Posterior vena cava (tissue), 2 donors: ENCODE measurements at places on chromosomes 5 and 9. TPM values are rescaled to one million over a fixed set of nuclear protein-coding genes. Genes with fewer than 3 reads are reported as not detected.

MARCHF6 gene
- 127 TPM for total RNA-seq

CCL27 gene
- 0.33 TPM for total RNA-seq

LCN10 gene
- 10.0 TPM for total RNA-seq

ZNF883 gene
- 3.2 TPM for total RNA-seq

HTR1A gene
- total RNA-seq = not detected

DNA sequence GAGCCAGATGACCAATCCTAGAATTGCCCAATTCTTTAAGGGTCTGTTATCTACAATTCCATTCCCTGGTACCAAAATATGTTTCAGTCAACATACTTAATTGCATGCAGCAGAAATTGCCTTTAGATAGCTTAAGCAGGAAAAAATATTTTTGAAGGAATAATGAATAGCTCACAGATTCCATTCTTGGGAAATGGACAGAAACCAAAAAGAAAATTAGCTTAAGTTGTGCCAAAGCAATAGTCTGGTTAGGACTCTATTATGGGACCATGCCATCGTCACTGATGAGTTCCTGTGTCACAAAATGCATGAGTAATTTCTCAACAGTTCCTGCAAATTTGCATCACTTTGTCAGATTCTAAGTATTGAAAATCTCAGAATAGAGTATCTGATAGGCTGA is 12.3 kb downstream of the ACTBL2 start:
- no peak for DNase-seq

DNA sequence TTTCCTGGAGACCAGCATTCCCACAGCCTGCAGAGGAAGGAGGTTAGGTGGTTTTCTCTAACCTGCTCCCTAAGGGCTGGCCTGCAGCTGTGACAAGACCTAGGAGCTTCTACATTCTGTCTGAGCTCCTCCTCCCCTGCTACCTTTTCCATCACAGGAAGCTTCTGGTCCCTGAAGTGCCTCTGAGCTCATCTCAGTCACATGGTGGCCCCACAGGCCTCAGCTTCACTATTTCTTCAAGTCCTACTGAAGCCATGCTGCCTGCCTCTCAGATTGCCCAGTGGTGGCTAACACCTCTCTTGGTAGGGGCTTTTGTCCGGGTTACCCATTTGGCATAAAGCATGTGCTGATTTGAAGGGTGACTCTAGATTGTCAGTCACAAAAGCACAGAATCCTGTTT is 259.4 kb downstream of the CRB2 start:
- DNase-seq = no peak

DNA sequence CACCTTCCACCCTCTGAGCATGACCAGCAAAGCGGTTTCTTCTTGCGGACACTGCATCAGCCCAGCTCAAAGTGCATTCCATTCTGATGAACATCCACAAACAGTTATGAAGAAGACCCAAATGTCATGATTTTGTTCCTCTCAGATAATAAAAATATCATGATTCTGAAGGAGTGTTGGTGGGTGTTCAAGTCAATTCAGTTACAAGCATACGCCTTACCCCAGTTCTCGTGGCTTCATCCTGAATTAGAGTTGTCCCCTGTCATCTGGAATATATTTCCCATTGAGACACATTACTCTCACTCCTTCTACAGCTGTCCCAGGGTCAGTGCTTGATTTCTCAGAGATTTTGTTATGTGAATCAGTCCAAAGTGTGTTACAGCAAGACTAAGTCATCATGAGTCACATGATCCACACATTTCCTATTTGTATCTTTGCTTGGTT is 325.4 kb downstream of the RFX3 start:
- DNase-seq = no peak

GRCh38 chr9:36893911-36894310 is 140.2 kb downstream of the PAX5 start:
- DNase-seq = no peak

- no peak for DNase-seq
Observed at GRCh38 chr5:160221082-160221481, 8.2 kb upstream of the FABP6 start.

- DNase-seq = no peak
Observed at GRCh38 chr5:151123897-151124751, 33.5 kb downstream of the ANXA6 start.

DNA sequence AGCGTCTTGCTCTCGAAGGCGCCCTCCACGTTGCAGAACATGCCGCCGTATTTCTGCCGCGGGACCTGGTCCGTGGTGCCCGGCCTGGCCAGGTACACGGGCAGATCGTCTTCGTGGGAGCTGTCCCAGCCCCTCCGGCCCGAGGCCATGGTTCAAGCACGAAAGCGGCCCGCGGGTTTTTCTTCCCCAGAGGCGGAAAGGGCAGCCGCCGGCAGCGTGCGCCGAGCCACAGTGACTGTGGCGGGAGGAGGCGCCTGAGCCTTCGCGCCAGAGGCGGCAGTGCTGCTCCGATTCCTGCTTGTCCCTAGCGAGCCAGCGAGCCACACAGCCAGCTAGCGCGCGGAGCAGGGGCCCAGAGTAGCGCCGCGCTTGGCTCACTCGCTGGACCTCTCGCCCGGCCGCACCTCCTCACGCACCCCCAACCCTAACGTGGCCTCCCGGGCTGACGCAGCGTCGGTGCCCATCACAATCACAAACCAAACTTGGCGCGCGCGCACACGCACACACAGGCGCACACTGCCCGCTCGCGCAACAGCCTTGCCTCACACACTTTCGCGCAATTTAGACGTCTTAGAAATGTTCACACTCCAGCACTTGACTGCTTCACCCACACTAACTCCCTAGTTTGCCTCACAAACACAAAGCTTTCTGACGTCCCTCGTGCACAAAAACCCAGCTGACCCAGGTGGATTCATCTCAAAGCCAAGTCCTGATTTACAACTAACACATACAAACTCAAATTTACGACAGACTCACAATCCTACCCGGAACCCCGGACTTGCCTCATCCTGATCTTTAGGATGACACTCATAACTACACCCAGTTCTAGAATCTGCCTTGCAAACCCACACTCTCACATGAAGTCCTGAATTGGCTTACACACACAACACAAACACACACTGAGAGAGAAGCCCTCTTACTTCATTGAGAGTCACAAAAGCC is at the start of gene DPYSL3:
Gene DPYSL3 (minus strand): TSS at position 359 of the 942 bp plus-strand sequence. CDS start 210 bp downstream, at position 149.
- peak; percentile 95 for DNase-seq

DNA sequence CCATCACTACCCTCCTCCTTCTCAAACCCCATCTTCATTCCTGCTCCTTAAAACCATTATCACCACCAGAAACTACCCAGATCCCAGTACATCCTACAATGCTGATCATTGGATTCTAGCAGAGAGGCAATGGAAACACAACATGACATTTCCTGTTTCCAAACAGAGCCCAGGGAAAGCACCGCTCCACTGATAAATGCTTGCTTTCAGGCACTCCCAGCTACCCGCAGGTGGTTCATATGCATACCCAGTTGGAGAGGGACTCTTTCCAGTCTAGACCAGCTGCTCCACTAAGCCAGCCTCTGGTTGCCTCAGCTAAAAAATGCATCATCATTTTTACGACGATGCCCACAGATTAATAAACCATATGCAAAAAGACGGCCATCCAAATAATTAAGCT is 39.2 kb upstream of the ACO1 start:
- no peak for DNase-seq

DNA sequence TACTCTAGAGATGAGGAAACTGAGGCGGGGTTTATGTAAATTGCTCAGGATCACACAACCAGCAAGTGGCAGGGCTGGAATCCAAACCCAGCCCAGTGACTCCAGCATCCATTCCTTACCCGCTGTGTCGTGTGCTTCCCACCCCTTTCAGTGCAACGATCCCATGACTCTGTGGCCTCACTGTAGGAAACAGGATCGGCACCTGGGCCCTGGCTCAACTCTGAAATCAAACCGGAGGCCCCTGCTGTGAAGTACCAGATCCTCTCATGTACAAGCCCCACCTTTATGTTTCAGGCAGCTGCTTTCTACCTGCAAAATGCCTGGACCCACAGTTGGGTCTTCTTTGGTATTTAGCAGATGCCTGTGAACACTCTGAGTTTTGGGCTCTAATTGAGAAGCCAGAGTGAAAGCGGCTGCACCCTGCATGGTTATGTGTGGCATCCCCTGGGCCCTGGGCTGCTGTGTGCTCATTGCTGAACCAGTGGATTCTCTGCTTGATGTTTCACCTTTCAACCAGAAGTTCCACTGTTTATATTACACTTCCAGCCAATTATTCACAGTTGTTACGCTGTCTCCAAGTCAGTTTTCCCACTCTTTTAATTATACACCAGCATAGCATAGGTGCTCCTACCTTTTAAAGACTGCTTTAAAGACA is 36.7 kb downstream of the ABLIM3 start:
- no peak for DNase-seq

DNA sequence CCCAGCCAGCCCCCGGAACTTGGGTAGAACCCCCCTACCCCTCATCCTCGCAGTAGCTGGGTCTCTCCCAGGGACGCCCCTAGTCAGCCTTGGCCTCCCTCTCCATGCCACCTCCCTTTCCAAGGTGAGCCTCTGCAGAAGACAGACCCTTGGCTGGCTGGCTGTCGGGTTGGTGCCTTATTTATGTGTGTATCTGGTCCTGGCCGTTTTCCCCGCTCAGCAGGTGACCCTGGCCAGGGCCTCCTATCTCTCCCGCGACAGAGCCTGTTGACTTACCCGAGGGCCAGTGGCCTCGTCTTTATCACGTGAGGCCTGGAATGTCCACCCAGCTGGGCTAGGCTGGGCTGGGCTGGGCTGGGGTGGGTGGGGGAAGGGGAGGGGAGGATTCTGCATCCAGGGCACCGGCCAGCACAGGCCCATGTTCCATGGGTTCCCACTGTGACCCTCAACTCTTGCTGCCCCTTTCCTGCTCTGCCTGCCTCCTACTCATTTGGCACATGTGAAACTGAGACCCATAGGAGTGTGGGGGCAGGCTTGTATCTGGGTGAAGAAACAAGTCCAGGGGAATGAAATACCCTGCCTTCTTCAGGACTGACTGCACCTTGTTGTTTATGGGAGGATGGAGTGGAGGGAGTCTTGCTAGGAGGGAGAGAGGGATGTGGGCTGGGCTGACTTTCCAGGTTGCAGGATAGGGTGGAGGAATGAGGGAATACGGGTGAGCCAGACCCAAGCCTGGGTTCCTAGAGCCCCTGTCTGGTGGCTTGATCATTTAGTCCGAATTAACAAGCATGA is 3.1 kb downstream of the CXXC5 start:
- peak; percentile 82 for DNase-seq

GRCh38 chr5:121304838-121305237 is 546.8 kb upstream of the FTMT start:
- DNase-seq = no peak

GRCh38 chr5:108905805-108906204 is 158.1 kb downstream of the FER start:
- no peak for DNase-seq

- no peak for DNase-seq
Observed at GRCh38 chr9:19173598-19174125, 46.4 kb upstream of the PLIN2 start.

ADGRD2 gene
- not detected for total RNA-seq

FLT4 gene
- 18.0 TPM for total RNA-seq

DNA sequence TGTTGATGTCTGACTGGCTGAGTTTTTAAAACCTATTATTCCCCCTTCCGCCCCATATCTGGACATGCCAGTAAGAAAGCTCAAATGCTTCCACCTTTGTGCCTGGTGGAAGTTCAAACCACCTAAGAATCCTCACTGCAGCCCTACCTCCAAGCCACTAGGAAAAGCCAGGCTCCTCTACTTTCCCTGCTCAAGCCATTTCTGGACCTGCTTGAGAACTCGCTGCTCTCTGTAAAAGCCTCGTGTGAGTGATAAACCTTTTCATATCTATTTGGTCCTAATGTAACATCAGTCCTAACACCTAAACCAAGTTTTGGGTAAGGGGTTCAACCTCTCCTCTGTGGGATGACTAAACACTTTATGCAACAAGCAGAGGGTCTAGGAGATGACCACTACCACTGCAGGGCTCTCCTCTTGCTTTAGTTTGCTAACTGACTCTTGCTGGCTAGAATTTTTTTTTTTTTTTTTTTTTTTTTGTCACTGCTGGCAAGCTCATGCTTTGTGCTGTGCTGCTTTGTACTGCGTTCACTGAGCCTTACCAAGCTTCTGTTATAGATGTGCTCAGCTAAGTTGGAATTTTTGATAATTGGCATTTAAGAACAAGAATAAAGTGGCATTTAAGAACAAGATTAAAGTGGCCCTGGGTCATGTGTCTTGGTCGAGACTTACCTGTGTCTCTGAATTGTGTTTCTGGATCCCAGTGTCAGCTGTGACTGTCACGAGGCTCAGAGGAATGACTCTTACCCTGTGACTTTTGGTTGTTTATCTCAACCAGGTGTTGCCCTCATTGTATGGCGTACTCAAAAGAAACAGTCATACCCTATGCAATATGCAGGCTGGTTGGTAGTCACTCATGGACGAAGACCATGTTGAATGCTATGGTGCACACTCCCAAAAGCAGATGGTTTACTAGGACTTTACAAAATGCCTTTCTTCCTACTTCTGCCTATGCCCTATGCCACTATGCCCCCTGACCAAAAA is 19.5 kb downstream of the TRIM32 start:
- DNase-seq = no peak

DNA sequence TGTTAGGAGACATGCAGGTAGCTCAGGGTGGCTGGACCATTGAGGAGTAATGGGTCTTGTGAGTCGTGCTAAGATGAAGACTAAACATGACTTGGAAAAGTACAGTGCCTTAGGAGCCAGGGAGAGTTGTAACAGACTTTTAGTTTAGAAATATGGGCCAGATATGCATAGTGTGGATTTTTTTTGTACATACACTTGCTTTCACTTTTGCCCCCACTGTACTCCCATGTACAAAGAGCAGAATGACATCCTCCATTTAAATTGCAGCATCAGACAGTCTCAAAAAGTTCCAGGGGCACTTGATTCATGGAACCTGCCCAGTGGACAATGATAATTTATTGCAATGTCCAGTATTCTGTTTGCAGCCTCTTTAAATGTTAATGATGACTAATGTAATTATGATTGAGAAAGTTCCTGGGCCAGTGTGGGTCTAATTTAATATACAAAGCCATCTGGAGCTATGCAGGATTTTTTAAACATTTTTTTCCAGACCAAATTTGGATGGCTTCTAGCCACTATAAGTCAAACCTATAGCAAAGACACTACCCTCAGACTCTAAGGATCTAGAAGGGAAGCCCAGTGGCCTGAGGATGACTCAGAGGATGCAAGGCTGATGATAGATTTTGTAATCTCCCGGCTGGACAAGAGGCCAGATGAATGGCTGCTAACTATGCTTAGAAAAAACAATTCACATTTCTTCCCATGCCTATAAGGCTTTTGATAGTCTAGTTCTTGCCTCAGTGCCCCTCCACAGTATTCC is 80.1 kb downstream of the TRPC7 start:
- DNase-seq = no peak

PDLIM4 gene
- 83.2 TPM for total RNA-seq

GRCh38 chr5:74576941-74577456 is 63.5 kb downstream of the ENC1 start:
- DNase-seq = no peak

C5orf46 gene
- not detected for total RNA-seq

PCDHGB2 gene
- total RNA-seq = 4.7 TPM
